ENCODE measurements at places on chromosomes 6 and 20. TPM values are rescaled to one million over a fixed set of nuclear protein-coding genes. Genes with fewer than 3 reads are reported as not detected.

- DNase-seq, result peak; percentile 19
These were observed 624.1 kb downstream of the CD109 start for GRCh38 chr6:74320074-74320473.

- no peak for DNase-seq
These were observed 32.3 kb upstream of the SULF2 start for GRCh38 chr20:47817573-47817972.

- no peak for DNase-seq
These were observed 93.8 kb upstream of the CD93 start for GRCh38 chr20:23179766-23180403.

- no peak for DNase-seq
These were observed 92.4 kb downstream of the PLCB4 start for GRCh38 chr20:9161311-9161710.

GRCh38 chr20:33927724-33928123, 66.0 kb upstream of the RALY start:
- no peak for DNase-seq

GRCh38 chr20:25418776-25419175, 11.3 kb downstream of the GINS1 start:
- peak; percentile 43 for DNase-seq

GRCh38 chr6:3356056-3356823, 97.5 kb downstream of the PSMG4 start:
- no peak for DNase-seq

DNA sequence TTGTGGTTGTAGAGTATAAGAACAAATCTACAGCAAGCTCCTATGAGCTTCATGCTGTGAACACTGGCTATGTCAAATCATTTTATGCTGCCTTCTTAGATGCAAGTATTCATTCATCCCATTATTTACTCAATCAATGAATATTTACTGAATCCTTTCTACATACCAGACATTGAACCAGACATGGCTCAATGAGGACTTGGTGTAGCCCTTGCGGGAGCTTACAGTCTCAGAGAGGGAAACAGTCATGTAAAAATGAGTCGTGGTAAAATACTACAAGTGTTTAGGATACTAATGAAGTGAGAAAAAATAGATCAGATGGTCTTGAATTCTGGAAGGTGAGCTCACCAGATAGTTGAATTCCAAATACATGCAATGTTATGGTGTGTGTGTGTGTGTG, 44.8 kb upstream of the ENPP1 start:
- DNase-seq, result no peak

The XRN2 gene
- total RNA-seq, result 112 TPM

DNA sequence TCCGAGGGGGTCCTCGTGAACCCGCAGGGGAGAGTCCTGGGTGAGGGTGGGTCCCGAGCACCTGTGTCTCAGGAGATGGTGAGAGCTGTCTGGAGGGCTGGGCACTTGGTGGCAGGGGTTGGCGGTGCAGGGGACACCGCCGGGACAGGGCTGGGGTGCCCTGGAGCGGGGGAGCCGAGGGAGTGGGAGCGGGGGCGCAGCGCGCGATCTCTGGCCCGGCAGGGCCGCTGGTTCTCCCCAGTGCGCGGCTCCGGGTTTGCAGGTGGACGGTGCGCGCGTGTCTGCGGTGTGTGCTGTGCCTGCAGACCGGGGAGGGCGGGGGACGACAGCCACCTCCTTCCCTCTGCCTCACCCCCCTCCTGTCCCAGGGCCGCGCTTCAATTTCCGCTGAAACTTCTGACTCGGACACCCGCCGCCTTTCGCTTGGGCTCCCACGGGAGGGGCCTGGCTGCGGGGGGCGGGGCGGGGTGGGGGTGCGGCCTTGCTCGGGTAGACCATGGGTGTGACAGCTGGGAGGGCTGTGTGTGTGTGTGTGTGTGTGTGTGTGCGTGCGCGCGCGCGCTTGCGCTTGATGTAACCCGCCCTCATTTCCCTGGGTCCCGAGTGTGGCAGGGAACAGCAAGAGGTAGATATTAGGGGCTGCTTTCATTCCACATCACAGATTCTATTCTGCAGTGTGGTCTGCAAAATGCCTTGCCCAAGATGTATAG, 1.2 kb downstream of the TRIB3 start:
- DNase-seq, result no peak

The RFX6 gene
- total RNA-seq, result not detected

DNA sequence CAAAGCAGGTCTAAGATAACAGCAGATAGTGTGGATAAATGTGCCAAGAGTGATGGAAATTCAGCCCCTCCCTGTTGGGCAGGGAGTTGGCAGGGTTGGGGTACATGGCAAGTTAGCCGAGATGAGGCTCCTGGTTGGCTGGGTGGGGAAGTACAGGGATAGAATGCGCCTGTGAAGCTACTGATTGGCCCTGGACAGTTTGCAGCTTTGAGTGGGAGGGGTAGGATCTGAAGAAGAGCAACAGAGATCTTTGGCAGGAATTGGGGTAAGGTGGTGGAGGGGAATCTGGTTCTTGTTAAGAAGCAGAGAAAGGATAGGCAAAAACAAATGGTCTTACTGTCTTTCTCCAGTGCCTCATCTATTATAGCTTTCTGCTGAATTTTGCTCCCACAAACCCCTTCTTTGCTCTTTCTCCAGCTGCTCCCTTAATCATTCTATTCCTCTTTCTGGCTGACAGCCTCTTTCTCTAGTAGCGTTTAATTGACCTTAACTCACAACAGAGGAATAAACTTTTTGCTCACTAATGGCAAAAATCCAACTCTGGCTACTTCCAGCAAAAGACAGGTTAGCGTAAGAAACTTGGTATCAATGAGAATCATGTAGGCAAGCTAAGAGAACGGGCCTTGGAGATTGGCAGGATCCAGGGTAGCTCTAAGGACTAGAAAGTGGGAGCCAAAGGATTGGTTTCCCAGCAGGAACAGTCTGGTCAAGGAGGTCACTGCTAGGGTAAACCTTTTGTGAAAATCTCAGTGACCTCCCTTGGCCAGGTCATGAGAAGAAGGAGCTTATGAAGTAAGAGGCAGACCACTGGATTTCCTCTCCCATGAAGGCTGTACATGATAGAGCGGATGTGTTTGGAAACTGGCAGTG, 86.3 kb upstream of the CARMIL1 start:
- peak; percentile 87 for DNase-seq

GRCh38 chr6:1618311-1619097, 8.8 kb downstream of the FOXC1 start:
- no peak for DNase-seq

DNA sequence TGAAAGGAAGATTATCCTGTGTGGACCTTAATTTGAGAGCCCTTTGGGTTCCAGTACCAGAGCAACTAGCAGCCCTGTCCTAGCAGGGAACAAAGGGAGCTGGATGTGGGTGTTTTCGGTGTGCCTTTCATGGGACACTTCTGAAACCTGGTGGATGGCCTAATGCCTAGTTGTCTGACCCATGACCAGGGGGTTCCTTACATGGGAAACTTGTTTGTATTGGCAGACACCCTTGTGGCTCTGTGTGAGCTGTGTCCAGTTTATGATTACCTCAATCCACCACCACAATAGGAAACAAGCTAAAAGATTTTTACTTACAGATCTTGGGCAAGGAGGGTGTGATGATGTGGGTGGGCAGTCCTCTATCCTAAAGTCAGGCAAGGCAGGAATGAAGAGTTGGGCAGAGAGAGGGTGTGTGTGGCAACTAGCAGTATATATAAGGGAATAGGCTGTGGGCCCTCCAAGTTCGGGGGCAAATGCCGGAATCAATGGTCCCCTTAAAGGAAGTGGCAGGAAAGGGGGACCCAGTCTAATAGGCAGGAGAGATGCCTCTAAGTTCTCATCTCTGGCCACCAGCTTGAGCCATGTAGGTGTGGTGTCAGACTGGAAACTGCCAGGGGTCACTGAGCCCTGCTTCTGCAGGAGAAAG, 264.6 kb downstream of the QKI start:
- DNase-seq, result no peak

The JAG1 gene
- total RNA-seq, result 26.3 TPM

GRCh38 chr6:119539066-119539746, 189.6 kb upstream of the MAN1A1 start:
- no peak for DNase-seq

GRCh38 chr6:72760114-72760793, 138.4 kb downstream of the KCNQ5 start:
- no peak for DNase-seq

The CCDC28A gene
- total RNA-seq, result 10.8 TPM

DNA sequence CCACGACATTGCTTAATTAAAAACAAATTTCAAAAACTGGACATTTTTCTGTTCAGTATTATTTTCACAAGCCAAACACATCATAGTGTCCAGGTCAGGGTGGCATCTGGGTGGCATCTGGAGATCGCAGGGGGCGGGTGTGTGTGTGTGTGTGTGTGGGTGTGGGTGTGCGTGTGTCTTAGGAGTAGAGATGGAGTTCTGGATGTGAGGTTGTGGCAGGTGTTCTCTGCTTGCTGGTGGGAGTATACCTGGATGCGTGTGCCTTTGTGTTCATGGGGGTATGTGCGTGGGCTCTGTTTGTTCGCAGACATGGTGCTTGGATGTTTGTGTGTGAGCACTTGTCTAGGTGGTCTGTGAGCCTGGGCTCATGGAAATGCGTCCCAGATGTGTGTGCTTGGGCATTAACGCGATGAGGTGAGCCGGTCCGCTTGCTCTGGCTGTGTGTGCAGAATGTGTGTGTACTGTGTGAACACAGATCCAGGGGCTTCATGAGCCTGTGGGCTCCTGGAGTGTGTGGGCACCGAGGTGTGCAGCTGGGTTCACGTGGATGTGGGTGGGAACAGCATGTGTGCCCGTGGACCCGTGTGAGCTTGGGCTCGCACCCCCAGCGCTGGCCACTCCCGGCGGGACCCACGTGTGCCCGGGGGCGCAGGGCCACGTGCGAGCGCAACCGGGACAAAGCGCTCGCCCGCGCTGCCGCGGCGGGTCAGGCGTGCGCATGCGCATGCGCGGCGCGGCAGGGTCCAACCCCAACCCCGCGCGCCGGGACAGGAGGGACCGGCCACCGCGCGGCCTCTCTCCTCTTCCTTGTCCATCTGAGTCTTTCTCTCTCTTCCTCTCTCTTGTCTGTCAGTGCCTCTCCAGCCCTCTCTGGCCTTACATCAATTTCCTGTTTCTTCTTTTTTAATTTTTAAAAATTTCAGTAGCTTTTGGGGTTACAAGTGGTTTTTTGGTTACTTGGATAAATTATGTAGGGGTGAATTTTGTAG, 60.4 kb downstream of the SRC start:
- no peak for DNase-seq
